DMS79 treated with DMSO at 0.1 percent for 48 hours (cell line): ENCODE measurements at places on chromosomes 2 and 18.

- DNase-seq = no peak
Observed at GRCh38 chr2:219323434-219323833, 9.1 kb downstream of the RESP18 start.

- DNase-seq = peak; percentile 65
Observed at GRCh38 chr18:50473881-50474280, 86.0 kb upstream of the MAPK4 start.

GRCh38 chr2:165874445-165875039, 79.0 kb downstream of the TTC21B start:
- peak; percentile 53 for DNase-seq

GRCh38 chr2:238408615-238409340, 17.9 kb upstream of the ASB1 start:
- peak; percentile 31 for DNase-seq

DNA sequence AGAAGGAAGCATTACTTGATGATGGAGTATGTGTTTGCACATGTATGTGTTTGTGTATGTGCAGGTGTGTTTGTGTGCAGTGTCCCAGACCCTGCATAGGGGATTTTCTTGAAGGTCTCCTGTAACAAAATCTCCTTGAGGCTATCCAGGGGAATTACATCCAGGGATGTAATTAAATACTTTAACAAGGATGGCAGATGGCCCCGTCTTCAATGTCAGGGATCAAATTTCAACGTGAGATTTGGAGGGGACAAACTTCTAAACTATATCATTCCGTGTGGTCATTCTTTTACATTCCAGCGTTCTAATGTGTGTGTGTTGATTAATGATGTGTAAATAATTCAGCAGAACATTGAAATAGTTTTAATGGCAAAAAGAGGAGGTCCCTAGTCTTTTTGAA, 3.3 kb downstream of the UGT1A9 start:
- no peak for DNase-seq

DNA sequence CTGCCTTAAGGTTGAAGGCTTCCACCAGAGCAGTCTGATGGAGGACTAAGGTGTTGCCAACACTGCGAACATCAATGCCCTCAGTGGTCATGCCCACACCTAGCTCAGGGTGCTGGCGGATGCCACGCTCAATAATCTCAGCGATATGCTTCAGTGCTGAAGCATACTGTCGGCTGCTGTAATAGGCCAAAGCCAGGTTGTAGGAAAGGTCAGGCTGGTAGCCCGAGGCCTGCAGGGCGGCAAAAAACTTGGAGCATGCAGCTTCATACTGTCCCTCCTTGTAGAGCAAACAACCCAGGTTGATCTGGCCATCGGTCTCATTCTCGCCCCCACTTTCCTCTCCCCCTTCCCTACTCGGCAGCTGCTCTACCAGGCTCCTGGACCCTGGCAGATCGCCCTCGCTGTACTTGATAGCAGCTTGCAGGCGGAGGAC, 159.4 kb downstream of the AGPS start:
- peak; percentile 69 for DNase-seq

DNA sequence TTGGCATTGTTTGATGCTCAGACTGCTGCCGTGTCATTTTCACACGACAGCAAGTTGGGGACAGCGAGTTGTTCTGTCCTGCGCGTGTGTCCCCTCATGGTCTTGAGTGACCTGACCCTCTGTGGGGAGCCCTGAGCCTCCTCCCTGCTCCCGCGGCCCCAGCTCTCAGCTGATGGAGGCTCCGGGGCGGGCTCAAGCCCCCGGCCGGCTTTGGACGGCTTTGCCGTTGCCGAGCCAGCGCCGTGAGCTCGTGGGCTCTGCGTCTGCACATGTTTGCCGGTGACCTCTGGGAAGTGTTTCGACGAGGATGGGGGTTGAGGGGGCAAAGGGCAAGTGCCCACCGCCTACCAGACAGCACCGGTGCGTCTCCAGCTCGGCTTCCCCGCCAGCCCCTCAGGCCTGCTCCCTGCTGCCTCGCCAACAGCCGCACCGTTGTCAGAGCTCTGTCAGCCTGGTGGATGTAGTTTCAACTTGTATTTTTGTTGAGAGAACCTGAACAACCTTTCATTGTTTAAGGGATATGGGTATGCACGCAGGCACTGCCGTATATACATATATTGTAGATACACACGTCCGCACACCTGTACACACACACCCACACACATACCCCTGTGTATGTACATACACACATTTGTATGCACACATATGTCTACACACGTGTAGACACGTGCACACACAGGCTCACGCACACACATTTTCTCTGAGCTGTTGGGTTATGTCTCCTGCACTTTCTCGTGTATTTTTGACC, 13.7 kb downstream of the PDCD1 start:
- no peak for DNase-seq

DNA sequence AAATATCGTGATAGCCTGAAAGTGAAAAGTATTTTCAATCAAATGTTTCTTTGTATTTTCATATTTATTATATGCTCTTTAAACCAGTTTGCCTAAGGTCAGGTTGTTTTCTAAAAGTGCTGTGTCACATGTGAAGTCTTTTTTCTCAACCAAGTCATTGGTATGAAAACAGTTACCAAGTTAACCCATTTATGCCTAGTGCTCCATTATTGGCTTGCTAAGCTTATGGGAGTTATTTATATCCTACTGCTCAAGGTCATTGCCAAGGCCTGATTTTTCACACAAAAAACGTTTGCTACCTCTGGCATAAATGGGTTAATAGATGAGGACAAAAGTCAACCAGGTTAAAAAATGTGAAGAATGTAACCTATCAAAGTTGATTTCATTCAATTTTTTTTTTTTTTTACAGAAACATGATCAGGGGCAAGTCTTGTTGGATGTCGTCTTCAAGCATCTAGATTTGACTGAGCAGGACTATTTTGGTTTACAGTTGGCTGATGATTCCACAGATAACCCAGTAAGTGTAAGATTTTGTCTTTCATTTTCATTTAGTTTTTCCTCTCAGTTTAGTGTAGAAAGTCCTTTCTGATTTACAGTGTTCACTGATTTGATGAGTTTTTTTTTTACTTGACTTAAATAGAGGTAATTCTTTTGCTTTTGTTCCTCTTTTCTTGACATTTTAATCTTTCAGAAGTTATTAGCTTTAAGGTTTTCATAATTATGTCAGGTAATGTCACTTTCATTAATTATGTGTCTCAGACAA, 102.6 kb downstream of the PTPN4 start:
- DNase-seq = no peak

DNA sequence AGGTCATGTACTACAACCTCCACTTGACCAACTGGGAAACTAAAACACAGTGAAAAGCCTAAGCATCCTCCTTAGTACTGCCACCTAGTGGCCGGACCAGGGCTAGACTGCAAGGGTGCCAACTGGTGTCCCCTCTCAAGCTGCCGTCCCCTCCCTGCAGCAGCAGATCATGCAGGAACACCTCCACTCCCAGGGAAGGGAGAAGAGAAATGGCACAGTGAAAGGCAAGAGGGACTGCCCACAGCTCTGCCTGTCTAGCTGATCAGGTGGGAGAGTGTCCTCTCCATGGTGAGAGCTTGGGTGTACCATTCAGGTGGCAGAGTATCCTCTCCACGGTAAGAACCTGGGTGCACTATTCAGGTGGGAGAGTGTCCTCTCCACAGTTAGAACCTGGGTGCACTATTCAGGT, 78.1 kb downstream of the AAK1 start:
- no peak for DNase-seq

DNA sequence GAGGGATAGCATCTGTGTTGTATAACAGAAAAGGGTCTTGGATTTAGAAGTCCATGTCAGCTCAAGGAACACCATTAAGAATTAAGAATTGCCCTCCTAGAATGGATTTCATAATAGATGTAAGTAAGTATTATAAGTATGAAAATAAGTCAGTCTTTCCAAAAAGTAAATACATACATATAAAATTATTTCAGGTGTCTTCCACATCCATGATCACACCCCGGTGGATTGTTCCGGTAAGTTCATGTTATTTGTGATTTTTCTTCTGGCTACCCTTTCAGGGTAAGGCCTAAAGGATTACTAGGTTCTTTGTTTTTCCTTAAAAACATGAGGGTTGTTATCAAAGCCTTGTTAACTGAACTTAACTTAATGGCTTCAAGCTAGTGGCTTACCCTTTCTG, 55.9 kb downstream of the TMEM185B start:
- DNase-seq = no peak

DNA sequence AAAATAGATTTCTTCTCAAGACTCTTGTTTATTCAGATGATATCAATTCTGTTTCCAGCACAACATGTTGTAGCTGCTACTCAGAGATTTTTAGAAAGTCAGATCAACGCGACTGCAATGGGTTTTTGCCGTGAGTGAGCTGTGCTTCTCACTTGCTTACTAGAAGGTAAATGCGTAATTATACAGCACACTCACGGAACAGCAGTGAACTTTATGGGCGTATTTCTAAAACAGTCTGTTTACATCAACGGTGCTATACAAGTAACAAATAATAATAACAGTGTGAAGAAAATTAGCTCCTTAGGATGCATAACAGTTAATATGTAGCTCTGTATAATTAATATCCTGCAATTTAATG, 533.6 kb downstream of the RNF144A start:
- DNase-seq = no peak

- DNase-seq = no peak
Observed at GRCh38 chr18:10195529-10195928, 258.9 kb upstream of the APCDD1 start.

GRCh38 chr2:64222351-64222750, 78.1 kb upstream of the PELI1 start:
- peak; percentile 47 for DNase-seq

DNA sequence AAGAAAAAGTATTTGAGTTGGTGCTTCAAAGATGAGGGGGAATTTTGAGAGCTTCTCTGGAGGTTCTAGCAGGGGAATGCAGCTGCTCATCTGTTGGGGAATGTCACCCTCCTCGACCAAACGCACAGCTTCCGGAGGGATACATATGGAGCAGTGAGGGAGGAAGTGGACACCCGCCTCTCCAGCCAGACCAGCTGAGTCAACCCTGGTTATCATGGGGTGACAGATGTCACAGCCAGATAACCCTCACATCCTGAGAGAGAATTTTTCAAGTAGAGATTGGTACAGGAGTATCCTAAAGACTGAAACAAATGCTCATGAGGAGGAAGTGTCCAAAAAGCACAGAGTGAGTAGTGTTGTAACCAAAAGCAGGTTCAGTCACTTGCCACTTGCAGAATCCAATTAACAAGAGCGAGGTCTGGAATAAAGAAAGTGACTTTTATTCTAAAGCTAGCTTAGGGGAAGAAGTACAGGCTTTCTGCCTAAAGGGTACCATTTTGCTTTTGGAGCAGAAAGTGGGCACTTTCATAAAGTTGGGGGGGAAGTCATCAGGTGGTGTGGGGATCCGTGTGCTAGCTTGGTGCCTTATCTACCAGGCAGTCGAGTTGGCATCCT, 395.2 kb downstream of the RAD51AP2 start:
- DNase-seq = no peak

GRCh38 chr2:86622519-86623042, 1.1 kb downstream of the RNF103 start:
- peak; percentile 70 for DNase-seq

GRCh38 chr18:26403491-26403890, 144.9 kb downstream of the KCTD1 start:
- no peak for DNase-seq

GRCh38 chr2:124034265-124034664, 9.2 kb downstream of the CNTNAP5 start:
- no peak for DNase-seq

DNA sequence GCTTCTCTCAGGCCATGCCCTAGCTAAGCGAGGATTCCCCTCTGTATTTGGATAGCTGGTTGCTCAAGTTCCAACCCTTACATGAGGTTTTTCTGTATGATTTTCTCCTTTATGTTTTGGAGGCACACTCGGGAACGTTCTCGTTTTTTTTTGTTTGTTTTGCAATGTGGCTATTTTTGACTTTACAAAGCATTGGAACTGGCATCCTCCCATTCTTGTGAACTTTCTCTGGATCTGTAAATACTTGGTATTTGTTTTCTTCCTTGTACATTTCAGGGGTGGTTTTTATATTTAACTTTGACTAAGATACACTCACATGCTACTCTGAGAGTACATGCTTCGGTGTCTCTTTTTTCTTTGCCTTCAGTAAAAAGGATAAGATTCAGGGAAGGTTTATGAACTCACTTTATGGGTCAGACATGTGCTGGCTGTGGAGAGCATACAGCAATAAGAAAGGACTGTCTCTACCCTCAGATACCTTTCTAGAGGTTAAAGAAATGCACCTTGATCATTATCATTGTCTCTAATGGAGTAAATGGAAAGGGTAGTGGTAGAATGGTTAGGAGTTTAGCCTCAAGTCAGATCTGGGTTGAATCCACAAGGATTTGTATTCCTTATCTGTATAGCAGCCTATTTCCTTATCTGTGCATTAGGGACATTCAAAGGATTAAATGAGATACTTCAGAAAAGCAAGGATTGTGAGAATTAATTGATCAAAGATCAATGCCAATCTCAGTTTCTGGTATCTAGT, 61.9 kb downstream of the MEIS1 start:
- no peak for DNase-seq

GRCh38 chr2:29519338-29519925, 402.0 kb downstream of the ALK start:
- DNase-seq = peak; percentile 74

DNA sequence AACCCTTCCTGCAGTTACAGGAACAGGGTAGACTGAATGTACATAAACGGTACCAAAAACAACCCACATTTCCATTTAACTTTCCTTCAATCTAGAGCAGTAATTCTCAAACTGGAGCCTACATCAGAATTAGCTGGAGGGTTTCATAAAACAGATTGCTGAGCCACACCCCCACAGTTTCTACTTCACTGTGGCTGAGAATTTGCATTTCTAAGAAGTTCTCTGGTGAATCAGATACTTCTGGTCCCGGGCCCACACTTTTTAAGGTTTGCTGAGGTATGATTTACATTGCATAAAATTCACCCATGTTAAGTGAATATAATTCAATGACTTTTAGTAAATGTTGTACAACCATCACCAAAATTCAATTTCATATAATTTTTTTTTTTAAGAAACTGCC, 113.7 kb downstream of the SRBD1 start:
- DNase-seq = no peak

DNA sequence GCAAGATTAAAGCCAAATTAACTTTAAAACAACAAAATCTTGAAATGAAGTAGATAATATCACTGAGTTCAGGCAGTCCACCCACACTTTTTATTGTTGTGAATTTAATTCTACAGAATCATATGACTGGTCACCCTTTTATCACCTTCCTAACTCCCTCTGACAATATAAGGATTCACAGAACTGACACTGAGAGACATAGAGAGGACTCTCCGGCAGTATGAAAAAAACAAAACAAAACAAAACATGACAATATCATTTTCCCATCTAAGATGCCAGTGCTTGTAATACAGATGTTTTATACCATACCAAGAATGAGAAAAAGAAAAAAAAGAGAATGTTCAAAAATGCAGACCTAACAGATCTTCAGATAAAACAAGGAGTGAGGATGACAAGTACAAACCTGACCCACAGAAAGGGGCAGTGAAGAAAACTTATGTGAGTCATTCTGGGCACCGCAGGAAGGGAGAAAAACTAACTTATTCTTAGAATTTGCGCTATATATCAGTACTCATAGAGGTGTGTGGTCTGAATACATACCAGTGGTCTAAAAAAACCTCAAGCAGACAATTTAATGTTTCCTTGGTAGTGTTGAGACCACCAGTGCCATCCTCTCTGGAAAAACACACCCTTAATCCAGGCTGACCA, 136.6 kb downstream of the ZAP70 start:
- no peak for DNase-seq
